RPMI7951 (cell line): ENCODE measurements at places on chromosomes 7 and 10. TPM values are rescaled to one million over a fixed set of nuclear protein-coding genes. Genes with fewer than 3 reads are reported as not detected.

Gene CCDC146
- total RNA-seq, result 0.68 and 0.72 TPM in 2 replicates

Gene ASZ1
- not detected in 2 replicates for total RNA-seq

Gene TMEM176B
- total RNA-seq, result not detected in 2 replicates

Gene ADIRF
- total RNA-seq, result 0.49 and 0.84 TPM in 2 replicates

Gene RPEL1
- 0.10 and 0.12 TPM in 2 replicates for total RNA-seq

Gene INA
- total RNA-seq, result 7.9 and 10.3 TPM in 2 replicates

Gene HOXA5
- total RNA-seq, result 4.7 and 5.6 TPM in 2 replicates

Gene SAP25
- 2.1 TPM in 1 of 2 replicates, not detected in the other for total RNA-seq

Gene PRR15
- 0.10 TPM in 1 of 2 replicates, not detected in the other for total RNA-seq

Gene RAB11FIP2
- 6.7 and 11.7 TPM in 2 replicates for total RNA-seq

Gene PTN
- 26.4 and 40.4 TPM in 2 replicates for total RNA-seq

Gene TAC1
- 20.4 and 26.2 TPM in 2 replicates for total RNA-seq

Gene MRLN
- not detected in 2 replicates for total RNA-seq

Gene GPR37
- total RNA-seq, result 0.20 and 0.24 TPM in 2 replicates

Gene NCF1
- total RNA-seq, result not detected in 2 replicates

Gene ZNF862
- total RNA-seq, result 2.2 and 3.9 TPM in 2 replicates

Gene UCN3
- total RNA-seq, result not detected in 2 replicates

Gene SEMA3E
- total RNA-seq, result under 0.01 and 0.29 TPM in 2 replicates

Gene GDF2
- total RNA-seq, result not detected in 2 replicates

Gene C7orf57
- total RNA-seq, result 0.59 and 1.4 TPM in 2 replicates

Gene ADGRA1
- total RNA-seq, result not detected in 2 replicates

Gene AKR1B1
- total RNA-seq, result 353 and 358 TPM in 2 replicates

Gene EBLN1
- total RNA-seq, result not detected in 2 replicates

Gene CYP3A4
- not detected in 2 replicates for total RNA-seq

Gene PRTFDC1
- not detected in 2 replicates for total RNA-seq

Gene ZCWPW1
- total RNA-seq, result 0.20 and 3.7 TPM in 2 replicates

Gene SPDYE11
- not detected in 2 replicates for total RNA-seq
